Epithelial cell of alveolus of lung (primary cell): ENCODE measurements at places on chromosomes 11 and 22. TPM values are rescaled to one million over a fixed set of nuclear protein-coding genes. Genes with fewer than 3 reads are reported as not detected.

APOA1 gene
- total RNA-seq: 0.32 and 0.52 TPM in 2 replicates

SCGB1C1 gene
- total RNA-seq: not detected in 2 replicates

MS4A1 gene
- not detected in 2 replicates for total RNA-seq

PARVB gene
- 61.1 and 70.3 TPM in 2 replicates for total RNA-seq

TEF gene
- total RNA-seq: 5.3 and 7.1 TPM in 2 replicates

GAS2 gene
- total RNA-seq: 1.9 and 8.3 TPM in 2 replicates

MIEF1 gene
- total RNA-seq: 28.0 and 28.1 TPM in 2 replicates

OR10A5 gene
- not detected in 2 replicates for total RNA-seq

FXYD6 gene
- total RNA-seq: 17.4 and 21.6 TPM in 2 replicates

GGTLC3 gene
- total RNA-seq: not detected in 2 replicates

TBRG1 gene
- total RNA-seq: 25.9 and 36.2 TPM in 2 replicates

ART1 gene
- total RNA-seq: not detected in 2 replicates

POU2AF3 gene
- 0.26 TPM in 1 of 2 replicates, not detected in the other for total RNA-seq

TECTA gene
- under 0.01 and 1.2 TPM in 2 replicates for total RNA-seq

ST14 gene
- 0.32 and 5.8 TPM in 2 replicates for total RNA-seq

ACR gene
- total RNA-seq: not detected in 2 replicates

APOL1 gene
- total RNA-seq: 2.3 and 3.2 TPM in 2 replicates

LRRC56 gene
- total RNA-seq: 0.26 and 2.6 TPM in 2 replicates
